NCI-H2171 treated with DMSO at 0.1 percent for 48 hours (cell line): ENCODE measurements at places on chromosomes 12 and 14.

DNA sequence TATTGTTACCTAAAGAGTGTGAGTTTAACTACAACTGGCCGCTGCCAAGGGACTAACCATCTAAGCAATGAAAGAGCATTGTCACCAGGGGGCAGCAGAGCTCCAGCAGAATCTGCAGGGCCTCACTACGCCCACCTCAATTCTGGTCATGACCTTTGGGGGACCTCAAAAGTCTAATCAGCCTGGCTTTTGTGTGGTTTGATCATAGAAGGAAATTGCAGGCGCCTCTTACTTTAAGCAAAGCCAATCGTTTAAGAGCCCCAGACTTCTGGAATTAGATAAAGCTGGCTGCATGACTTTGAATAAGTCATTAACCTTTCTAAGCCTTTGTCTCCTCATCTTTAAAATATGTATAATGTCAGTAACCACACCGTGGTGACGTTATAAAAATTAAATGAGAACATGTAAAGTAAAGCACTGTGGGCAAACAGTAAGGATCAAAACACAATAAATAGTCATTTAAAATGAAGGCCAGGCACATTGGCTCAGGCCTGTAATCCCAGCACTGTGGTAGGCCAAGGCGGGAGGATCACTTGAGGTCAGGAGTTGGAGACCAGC, 58.6 kb downstream of the TBX3 start:
- DNase-seq: peak; percentile 12

DNA sequence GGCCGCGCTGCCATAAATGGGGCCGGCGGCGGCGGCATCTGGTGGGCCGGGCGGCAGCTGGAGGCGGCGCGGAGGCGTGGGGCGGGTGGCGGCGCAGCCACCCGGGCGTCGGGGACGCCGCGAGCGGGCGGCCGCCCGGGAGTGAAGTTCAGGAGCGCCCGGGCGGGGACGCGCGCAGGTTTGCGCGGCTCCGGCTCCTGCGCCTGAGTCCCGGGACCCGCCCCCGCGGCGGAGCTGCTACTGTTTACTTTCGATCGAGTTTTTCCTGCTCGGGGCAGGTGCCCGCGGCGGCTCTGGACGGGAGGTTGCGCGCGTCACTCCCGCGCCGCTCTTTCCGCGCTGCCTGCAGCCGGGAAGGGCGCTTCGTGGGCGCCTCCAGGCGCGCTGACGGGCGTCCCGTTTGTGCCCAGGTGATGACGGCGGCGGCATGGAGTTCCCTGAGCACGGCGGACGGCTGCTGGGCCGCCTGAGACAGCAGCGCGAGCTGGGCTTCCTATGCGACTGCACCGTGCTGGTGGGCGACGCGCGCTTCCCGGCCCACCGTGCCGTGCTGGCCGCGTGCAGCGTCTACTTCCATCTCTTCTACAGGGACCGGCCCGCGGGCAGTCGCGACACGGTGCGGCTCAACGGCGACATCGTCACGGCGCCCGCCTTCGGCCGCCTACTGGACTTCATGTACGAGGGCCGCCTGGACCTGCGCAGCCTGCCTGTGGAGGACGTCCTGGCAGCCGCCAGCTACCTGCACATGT, at the start of gene ZBTB42:
TSS of gene ZBTB42 (plus strand) at position 331 of the 749 bp plus-strand sequence. CDS start at position 428, 97 bp downstream.
- DNase-seq: peak; percentile 45

DNA sequence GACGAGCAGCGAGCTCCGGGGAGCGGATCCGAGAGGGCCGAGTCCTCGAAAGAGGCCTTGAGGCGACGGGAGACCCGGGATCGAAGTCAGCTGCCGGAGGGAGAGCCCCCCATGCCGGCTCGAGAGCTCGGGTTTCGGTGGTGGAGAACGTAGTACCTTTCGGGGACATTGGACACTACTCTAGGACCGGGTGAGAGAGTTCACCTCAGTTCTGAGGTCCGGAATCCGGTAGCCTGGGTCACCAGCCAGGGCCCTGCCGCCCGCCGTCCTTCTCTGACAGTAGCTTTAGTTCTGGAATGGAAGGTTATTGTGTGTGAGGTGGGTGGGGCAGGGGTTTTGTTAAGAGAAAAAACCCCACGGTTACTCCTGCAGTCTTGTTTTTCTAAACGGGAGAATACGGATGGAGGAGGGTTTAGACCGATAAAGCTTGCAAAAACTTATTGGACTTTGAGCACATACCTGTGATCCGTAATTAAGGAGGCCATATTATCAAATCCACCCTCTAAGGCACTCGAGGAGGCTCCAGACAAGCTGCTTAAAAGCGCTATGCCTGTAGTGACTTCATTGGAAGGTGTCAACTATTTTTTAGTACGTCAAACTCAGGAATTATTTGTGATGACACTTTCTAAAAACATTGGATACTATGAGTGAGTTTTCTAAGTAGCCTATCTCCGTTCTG, 765 bp downstream of the SCYL2 start:
- DNase-seq: peak; percentile 29

DNA sequence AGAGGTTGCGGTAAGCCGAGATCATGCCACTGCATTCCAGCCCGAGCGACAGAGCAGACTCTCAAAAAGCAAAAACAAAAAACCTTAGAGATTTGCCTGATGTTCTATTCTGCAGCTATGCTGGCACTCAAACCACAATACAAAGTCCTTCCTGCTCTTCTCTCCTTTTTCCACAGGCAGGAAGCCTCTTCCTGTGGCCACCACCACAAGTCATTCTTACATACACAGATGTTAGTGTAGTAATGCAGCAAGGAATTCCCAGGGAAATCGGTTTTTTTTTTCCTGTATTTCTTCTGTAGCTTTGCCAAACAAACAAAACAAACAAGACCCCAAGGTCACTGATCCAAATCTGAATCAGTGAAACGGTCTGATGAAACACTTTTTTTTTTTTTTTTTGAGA, 104.3 kb downstream of the FIGNL2 start:
- no peak for DNase-seq
